ENCODE measurements at places on chromosomes 12 and 14.

DNA sequence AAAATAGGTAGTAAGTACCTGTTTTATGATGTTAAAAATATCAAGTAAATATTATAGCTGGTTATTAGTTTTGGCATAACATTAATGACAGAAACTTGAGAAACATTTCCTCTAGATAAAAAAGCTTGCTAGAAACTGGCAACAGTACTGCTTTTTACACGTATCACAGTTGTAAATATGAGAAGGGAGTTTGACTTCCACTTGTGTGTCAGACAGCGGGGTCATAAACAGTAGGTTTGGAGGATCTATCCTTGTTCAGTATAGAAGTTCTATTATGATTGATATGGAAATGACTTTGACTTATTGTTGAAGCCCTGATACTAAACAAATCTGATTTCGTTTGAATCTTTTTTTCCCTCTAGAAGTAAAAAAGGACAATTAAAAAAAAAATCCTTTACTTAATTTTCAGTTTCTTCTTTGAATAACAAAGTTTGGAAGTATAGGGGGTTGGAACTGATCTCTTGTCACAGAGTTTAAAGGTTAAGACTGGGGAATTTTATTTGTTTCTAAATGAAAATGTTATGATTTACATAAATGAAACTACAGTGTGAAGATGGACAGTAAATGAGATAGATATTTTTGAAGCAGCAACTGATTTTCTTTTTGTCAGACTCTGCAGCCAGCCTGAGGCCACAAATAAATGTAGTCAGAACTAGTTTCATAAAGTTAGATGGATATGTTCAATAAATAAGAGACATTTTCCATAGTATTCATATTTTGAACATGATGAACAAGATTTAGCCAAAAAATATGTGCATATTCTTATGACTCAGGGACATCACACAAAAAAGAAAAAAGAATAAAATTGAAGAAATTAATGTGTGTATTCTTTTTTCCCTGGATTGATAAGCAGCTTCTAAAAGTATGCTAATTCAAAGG, 50.1 kb downstream of the WNK1 start:
- no peak for DNase-seq

- no peak for DNase-seq
Measured at GRCh38 chr14:95236221-95236620, 78.9 kb upstream of the DICER1 start.

DNA sequence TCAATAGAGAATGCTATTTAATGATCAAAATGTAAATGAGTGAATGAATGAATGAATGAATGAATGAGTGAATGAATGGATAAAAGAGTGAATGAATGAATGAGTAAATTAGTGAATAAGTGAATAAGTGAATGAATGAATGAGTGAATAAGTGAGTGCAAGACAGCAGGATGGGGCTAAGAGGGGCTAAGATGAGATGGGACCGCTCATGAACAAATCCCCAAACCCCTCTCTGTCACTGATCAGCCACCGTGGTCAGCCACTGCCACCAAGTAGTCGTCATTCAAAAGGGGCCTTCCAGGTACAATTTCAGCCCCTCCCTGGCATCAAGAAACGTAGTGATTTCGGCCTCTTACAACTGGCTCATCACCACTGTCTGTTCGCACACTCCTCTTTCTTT, 79.2 kb downstream of the BCL11B start:
- DNase-seq = no peak

DNA sequence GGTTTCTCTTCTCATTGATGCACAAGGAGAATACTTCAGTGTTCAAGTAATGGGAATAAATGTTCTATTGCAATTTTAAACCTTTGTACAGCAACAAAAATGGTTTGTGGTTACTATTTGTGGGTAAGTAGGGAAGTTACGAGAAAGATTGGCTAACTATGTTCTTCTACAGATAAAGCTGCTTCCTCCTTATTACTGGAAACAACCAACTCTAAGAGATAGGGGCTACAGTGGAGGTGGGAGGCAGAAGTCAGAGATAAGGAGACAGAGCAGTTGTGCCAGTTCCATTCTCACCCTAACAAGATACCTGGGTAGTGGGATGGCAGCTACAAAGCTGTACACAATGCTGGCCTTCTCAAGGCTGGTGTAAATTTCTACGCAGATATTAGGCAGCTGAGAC, 16.2 kb downstream of the NOXRED1 start:
- no peak for DNase-seq

DNA sequence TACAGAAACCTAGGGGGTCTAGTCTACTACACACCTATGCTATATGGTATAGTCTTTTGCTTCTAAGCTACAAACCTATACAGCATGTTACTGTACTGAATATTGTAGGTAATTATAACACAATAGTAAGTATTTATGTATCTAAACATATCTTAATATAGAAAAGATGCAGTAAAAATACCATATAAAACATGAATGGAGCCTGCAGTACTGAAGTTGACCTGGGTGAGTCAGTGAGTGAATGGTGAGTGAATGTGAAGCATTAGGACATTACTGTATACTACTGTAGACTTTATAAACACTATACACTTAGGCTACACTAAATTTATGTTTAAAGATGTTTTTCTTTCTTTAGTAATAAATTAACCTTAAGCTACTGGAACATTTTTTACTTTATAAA, 13.1 kb upstream of the ABCD2 start:
- no peak for DNase-seq

GRCh38 chr12:94750864-94751263, 100.5 kb upstream of the TMCC3 start:
- no peak for DNase-seq

- no peak for DNase-seq
Measured at GRCh38 chr12:20476551-20476950, 108.2 kb downstream of the PDE3A start.

DNA sequence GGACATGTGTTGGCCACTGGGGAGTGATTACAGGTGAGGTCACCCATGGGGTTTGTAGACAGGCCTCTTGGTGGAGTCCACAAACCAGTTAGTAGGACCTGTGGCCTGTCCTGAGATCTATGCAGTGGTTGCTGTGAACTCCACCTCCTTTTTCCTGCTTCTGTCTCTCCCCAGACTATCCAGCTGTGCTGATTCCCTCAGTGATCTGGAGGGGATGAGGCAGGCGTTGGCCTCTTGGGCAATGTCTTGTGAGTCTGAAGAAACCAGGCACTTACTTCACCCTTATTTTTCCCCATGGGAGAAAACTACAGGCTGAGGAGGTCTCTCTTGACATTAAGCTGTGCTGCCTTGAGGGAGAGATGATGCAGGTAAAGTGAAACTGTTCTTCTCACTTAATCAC, 257.2 kb upstream of the PRICKLE1 start:
- no peak for DNase-seq

DNA sequence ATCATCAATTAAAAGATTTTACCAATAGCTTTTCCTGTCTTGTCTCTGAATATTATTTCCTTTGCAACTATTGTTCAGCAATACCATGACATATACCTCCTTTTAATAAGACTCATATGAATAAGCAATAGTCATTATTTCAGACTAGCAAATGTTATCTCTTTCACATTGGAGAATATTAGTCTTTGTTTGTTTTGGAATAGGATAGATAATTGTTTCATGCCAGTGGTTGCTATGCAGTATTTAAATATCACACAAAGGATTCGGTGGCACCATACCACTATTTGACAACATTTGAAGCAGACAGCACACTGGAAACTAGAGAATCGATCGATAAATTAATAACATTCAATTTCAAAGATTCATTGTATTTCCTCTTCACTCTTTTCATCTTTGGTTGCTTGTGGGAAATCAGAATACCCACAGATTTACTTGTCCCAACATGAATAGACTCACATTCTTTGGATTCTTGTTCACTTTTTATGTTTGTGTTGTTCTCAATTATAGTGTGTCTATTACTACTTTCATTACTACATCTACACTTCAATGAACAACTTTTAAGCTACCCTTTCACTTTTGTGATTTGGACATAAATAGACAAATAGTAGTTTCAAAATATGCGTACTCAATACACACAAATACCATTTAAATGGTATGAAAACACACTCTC, 42.7 kb upstream of the TBPL2 start:
- DNase-seq = no peak

DNA sequence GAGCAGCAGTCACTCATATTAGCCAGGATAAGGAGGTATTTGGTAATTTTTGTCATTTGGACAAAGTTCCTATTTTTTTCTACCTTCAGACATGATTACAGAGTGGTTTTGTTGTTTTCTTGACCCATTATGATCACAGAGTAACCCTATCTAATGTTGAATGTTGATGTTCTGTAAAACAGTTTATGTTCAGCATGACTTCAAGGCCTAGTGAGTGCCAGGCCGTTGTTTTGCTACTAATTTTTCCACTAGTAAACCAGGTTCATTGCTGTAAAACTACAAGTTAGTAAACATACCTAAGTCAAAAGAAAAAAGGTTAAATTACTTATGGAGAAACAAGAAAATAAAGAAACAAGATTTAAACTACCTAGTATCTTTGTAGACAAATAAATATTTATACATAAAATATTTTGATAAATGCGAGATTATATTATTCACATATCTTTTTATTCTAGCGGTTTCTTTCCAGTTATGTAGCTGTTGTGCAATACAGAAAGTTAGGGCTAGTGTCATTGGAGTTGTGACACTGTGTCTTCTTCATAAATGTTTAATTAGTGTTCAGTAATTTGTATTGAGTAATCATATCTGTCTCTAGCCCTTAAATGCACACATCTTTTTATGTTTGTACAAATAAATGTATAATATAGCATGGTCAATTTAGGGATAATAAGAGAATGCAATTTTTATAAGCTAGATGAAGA, 16.5 kb downstream of the ETNK1 start:
- no peak for DNase-seq

GRCh38 chr14:63650256-63650952, 8.7 kb upstream of the WDR89 start:
- peak; percentile 73 for DNase-seq

- no peak for DNase-seq
Measured at GRCh38 chr14:36113341-36113740, 63.2 kb downstream of the PTCSC3 start.

- DNase-seq = peak; percentile 8
Measured at GRCh38 chr14:31265701-31266398, 58.3 kb upstream of the HECTD1 start.

DNA sequence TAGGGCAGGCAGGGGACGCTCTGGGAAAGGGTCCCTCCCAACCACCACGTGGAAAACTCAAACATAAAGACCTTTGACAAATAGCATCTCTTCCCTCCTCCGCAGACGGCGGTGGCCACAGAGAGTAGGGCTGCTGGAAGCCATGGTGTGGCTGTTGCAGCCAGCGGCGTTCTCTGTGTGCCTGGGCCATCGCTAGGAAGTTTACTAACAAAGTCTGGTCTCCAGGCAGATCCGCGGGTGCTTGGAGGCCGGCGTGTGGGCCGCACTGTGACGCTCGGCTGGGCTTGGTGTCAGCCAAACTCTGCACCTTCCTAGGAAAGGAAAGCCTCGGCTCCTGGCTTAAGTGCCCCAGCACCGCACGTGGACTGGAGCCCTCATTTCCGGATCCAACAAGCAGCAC, 65.6 kb downstream of the CCDC88C start:
- no peak for DNase-seq

GRCh38 chr12:57803319-57803893, 15.1 kb downstream of the AVIL start:
- peak; percentile 54 for DNase-seq

GRCh38 chr14:54572316-54572715, 5.4 kb downstream of the SAMD4A start:
- no peak for DNase-seq

GRCh38 chr14:101821528-101821927, 60.0 kb downstream of the PPP2R5C start:
- DNase-seq = peak; percentile 66

DNA sequence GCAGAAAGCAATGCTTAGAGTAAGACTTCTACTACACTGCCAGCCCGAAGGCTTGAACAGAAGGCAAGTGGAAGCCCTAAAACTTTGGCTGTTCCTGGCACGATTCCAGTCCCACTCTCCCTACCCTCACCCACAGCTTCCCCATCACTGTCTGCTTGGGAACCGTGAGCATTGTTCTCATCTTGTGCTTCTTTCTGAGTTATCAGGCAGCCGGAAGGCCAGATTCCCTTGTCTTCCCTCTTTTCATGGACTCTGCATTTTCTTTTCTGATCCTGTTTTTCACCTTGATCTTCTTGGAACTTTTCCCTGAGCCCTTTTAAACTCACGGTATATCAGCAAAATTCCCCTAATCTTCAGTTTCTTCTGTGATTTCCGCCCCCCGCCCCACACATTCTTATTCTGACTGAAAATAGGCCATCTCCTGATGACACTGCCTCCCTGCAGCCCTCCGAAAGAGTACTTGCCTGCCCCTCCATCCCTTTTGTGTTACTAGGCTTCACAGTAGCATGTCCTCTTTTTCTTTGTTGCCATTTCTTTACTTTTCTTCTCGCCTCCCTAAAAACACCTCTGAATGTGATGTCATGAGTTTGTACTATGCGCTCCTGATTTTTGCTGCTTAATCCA, 29.9 kb downstream of the RCOR1 start:
- no peak for DNase-seq

DNA sequence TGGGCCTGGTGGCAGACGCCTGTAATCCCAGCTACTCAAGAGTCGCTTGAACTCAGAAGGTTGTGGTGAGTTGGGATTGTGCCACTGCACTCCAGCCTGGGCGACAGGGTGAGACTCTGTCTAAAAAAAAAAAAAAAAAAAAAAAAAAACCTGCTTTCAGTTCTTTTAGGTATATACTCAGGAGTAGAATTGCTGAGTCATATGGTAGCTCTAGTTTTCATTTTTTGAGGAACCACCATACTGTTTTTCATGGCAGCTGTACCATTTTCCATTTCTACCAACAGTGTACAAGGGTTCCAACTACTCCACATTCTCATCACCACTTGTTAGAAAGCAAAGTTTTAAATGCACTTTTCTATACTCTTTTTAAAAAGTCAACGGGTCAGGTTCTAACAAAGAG, 119.8 kb downstream of the DPF3 start:
- DNase-seq = no peak

- no peak for DNase-seq
Measured at GRCh38 chr14:69615121-69615495, 3.7 kb downstream of the SUSD6 start.

DNA sequence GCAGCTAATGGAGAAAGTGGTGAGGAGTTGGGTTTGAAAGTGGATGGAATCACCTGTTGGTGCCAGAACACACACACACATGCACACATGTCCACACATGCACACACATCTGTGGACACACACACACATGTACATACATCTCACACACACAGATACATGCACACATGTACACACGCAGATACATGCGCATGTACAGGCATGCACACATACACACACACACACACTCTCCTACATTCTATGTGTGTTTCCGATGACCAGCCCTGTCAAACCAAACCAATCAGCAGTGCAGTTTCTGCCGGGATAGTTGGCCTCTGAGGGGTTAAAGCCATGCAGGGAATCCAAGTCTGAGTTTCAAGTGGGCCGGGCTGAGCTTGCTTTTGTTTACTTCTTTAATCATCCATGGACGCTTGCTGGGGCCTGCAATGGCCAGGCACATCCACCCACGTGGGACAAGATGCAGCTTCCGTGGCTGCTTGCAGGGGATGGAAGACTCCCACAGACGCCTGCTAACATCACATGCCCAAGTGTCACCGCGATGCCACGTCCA, 52.5 kb downstream of the GALNT9 start:
- no peak for DNase-seq

- DNase-seq = no peak
Measured at GRCh38 chr14:101184104-101184455, 280.6 kb upstream of the RTL1 start.

Measured in CD4-positive, alpha-beta T cell treated with Interleukin-17A for 4 hours (primary cell).